ENCODE measurements at places on chromosomes 2 and 18. TPM values are rescaled to one million over a fixed set of nuclear protein-coding genes. Genes with fewer than 3 reads are reported as not detected.

The LIMS2 gene
- 6.2 TPM for total RNA-seq

The KLHL41 gene
- not detected for total RNA-seq

The MC4R gene
- total RNA-seq = 3.9 TPM

GRCh38 chr2:15799432-15799827 lies 140.9 kb upstream of the MYCN start:
- no peak for DNase-seq

DNA sequence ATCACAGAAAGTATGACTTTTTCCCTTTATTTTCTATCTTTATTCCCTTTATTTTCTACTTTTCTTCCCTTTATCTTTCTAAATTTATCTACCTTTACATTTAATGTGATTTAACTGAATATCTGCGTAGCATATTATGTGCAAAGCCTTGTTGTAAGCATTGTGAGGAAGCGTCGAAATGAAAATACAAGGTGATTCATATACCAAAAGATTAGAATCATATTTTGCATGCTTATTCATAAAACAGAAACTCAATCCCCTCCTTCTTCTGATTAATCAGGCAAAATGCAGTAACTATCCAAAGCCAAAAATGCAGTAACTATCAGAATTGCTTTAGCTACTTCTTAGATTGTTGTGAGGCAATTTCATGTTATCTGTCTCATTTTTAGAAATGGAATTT lies 393.0 kb downstream of the CDH19 start:
- no peak for DNase-seq

DNA sequence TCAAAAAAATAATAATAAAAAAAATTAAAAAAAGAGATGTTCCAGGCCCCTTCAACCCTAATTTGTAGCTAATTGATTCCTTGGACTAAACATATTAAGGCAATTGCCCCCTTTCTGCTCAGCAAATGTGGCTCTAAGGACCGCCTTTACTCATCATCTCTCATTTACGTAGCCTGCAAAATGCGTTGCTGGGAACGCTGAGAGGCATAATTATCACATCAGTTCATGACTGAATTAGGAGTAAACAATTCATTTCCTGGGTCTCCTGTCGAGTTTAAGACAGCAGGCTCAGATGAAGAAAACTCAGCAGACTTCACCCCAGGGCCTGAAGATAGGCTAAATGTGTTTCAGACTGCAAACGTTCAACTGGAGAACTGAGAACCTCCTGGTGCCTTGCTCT lies 413.5 kb downstream of the NBAS start:
- no peak for DNase-seq

DNA sequence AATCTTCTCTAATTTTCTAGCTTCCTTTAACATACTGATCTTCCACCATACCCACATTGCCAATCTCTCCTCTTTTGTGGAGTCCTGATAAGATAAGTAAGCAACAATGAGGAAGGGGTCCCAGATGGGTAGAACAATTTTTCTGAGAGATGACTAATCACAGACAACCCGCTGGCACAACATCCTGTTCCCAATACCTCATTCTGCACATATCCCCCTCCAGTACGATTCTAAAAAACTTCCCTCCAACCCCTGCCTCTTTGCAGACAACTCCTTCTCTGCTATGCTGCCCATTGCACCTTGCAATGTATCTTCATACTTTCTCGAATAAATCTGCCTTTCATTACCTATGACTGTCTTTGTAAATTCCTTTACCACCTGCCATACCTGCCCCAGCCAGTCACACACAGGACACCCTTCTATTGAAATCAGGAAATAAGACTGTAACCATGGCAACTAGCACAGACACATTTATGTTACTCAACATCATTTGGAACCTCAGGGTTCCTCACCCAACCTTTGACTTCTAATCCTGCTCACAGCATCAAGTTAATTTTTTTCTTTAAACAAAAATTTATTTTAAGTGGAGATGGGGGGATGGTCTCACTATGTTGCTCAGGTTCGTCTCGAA lies 7.4 kb upstream of the EXOC6B start:
- DNase-seq = peak; percentile 55

The STARD6 gene
- 0.26 TPM for total RNA-seq

DNA sequence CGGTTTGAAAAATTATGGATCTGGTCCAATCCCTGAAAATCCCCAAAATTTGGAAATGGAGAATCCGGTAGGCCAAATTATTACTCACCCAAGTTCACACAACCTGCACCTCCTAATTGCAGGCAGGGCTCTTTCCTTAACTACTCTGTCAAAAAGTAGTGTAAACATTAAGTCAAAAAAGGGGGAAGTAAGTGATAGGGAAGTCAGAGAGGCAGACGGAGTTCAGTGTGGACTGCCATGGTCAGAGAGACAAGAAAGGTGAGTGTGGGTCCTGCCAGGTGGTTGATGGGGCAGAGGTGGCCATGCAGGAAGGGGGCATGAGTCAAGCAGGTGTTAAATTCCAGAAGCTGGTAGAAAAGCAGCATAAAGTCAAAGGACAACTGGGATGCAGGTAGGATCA lies 104.7 kb upstream of the STPG4 start:
- no peak for DNase-seq

DNA sequence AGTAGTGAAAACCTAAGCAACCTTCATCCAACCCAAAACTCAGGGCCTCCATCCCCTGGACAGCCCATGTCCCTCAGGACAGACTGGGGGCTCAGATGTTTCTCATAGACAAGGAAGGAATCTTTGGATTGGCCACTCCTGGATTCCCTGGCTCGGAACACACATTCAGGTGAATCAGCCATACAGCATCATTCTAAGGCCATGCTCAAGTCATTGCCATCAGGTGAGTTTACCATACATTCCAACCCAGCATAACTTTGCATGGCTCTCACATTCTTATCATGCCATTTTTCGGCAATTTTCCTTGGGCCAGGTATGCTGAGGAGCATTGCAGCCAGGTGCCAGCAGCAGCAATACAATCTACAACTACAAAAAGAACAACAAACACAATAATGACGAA lies 34.6 kb upstream of the SERPINE2 start:
- no peak for DNase-seq

DNA sequence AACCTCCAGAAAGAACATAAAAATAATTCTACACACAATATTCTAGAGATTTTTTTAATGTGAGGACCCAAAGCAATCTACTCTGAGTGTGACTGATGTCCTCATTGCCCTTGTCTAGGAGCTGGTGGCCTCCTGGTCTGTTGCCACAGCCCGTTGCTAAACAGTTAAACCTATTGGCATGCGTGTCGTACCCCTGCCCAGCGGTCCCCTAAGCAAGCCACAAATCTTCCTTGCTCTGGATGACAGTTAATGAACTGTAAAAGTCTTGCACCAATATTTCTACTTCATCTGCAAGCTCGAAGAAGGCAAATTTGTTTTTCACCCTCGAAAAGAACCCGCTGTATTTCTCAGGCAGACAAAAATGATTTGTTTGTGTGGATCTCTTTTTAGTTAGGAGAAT lies 489.1 kb upstream of the MEX3C start:
- DNase-seq = no peak

- DNase-seq = no peak
Observed at GRCh38 chr2:53265544-53266299, 501.9 kb upstream of the CHAC2 start.

GRCh38 chr2:52933878-52934277 lies 833.7 kb upstream of the CHAC2 start:
- no peak for DNase-seq

DNA sequence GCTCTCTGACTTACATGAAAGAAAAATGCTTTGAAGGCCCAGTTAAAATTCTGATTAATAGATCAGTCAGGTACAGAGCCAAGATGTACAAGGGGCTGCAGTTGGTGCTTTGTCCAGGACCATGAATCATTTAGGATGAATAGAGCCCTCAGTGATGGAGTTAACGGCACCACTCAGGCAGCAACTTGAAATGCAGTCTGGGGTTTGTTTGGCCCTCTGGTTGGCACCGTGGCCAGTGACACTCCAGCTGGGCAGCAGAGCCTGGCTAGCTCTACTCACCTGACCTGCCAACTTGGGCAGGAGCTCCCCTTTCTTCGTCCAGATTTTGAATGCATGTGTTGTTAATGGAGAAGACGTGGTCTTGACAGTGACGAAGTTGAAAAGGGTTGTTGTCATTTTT lies 493.0 kb upstream of the ACVR2A start:
- DNase-seq = no peak

The ABHD1 gene
- total RNA-seq = 2.2 TPM

DNA sequence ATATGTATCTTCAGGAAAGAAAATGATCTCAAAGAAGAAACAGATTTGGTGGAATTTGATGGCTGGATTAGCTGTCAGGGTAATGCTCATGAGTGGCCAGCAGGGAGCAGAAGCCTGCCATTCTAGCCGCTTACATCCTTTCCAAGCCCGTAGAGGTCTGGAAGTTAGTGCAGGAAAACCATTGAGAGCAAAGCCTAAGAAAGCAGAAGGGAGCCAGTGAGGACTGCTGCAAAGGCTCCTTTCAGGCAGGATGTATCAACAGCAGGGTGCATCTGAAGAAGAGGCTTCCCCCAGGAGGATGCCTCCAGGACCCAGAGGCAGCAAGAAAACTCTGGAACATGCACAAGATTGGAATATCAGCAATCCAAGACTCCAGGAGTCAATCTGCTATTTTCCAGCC lies 22.9 kb upstream of the LBH start:
- peak; percentile 81 for DNase-seq

- DNase-seq = no peak
Observed at GRCh38 chr2:188551671-188552070, 260.0 kb downstream of the GULP1 start.

The CD302 gene
- total RNA-seq = 9.2 TPM

DNA sequence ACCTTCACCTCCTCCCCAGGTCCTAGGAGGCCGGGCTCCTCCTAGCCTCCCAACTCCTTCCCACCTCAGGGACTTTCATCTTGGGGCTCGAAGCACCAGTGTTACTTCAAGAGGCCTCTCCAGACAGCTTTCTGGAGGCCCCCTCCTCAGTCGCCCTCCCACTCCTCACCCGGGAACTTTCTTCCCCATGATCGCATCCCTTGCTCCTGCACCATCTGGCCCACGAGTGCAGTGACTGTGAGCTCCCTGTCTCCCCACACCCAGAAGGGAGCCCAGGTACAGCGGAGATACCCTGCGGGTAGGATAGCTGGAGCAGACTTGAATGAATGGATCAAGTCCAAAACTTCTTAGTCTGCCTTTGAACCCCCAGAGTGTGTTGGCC lies 6.1 kb downstream of the ERFE start:
- DNase-seq = no peak

The ITGB1BP1 gene
- total RNA-seq = 93.1 TPM

GRCh38 chr18:63192126-63192884 lies 127.3 kb downstream of the BCL2 start:
- DNase-seq = no peak

- DNase-seq = no peak
Observed at GRCh38 chr18:45202061-45202460, 413.2 kb upstream of the SLC14A2 start.

The CSRNP3 gene
- total RNA-seq = 4.0 TPM

- DNase-seq = peak; percentile 61
Observed at GRCh38 chr2:234288974-234289455, 207.9 kb downstream of the ARL4C start.
